Psoas muscle (tissue), 8 donors: ENCODE measurements at places on chromosomes 2 and 18. TPM values are rescaled to one million over a fixed set of nuclear protein-coding genes. Genes with fewer than 3 reads are reported as not detected.

Gene HTR2B
- 0.08 TPM for polyA plus RNA-seq

Gene SFT2D3
- 2.5 TPM for polyA plus RNA-seq

DNA sequence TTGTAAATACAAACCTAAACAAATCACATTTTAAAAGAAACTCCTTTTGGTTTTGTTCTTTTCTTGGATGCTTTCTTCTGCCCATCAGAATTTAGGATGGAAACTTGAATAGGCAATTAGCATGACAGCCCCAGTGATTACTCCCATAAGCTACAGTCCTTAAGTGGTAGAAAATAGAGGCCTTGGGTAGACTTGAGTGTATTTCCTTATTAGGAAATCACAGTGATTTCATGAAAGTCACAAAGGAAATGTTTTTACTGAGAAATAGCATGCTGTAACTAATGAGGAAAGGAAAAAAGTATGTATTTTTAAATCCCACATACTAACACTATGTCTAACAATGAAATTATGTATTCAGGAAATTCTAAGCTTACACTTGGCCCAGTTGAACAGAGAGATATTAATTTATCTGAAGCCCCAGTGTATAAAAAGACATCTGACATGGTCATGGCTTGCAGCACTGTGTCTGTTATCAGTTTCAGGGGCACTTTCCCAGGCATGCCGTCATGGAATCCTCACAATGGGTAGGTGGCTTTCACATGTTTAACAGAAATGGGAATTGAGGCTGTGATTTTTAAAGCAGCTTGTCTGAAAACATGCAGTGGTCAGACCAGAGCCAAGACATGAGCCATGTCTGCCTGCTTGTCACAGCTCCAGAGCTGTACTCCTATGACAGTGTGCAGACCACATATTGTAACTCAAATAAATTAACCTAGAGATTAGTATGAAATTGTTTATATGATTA, 79.7 kb upstream of the TRIB2 start:
- no peak for DNase-seq

DNA sequence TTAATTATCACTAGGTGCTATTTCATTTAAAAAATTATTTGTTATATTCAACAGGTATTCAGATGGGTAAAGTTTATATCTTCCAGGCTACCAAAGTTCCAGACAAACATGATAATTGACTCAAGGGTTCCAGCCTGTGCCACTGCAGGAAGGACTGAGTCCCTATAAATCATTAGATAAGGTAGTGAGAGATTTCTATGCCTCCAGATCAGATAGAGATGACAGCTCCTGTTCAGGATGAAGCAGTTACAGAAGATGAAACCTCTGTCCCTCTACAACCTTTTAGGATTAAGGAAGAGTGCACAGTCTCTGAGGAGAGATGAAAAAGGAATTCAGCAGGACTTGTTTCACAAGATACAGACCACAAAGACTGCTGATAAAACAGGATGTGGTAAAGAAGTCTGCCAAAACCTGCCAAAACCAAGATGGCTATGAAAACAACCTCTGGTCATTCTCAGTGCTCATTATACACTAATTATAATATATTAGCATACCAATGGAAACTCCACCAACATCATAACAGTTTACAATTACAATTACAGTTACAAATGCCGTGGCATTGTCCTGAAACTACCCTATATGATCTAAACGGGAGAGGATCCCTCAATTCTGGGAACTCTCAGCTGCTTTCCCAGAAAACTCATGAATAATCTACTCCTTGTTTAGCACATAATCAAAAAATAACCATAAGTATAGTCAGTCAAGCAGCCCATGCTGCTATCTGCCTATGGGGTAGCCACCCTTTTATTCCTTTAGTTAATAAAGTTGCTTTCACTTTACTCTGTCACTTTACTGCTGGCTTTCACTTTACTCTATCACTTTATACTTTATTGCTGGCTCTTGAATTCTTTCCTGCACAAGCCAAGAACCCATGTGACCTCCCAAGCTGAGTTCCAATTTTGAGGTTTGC, 288.5 kb downstream of the PDE11A start:
- no peak for DNase-seq

DNA sequence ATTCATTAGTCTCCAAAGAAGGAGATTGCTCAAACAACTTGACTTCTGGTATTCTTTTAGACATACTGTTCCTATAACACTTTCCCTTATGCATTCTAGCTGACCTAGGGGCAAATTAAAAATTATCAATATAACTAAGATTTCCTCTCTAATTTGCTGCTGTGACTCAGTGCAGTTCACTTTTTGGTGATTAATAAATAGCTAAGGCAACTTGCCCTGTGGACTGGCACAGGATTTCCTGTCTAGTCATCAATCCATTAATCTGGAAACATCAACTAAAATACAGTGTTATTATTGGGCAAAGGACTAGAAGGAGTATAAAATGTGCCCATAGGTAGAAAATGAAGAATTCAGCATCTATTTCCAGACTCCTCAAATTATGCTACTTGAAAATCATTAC, 83.5 kb upstream of the SERPINE2 start:
- no peak for DNase-seq

Gene CNTNAP5
- polyA plus RNA-seq = not detected

DNA sequence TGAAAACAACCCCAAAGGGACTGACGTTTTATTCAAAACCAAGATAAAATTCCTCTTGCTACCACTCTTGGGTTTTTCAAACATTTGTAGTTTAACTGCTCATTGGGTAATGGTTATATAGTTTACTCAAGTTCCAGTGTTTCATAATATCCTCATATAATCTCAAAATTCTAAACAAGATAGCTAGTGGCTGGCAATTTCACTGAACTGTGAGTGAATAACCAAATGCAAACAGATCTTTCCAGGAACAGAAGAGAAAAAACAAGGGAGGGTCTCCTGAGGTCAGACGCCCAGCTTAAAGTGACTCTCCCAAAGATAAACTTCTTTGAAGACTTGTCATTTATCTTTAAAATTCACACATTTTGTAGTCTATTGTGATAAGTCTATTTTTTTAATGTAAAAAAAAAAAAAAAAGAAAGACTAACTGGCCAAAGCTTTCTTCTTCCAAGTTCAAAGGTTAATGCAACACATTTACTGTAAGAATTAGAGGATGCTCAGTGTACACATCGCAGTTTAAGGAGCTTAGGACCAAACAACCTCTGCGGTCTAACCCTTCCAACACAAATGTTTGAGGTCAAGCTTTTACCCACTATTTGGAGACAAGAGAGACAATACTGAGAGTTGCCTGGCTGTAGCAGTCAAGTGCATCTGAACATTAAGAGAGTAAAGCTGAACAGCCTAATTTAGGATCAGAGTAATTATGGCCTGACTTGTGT, 26.6 kb downstream of the LPIN2 start:
- no peak for DNase-seq

GRCh38 chr18:57705011-57705410, 83.4 kb upstream of the NARS1 start:
- no peak for DNase-seq

- no peak for DNase-seq
Measured at GRCh38 chr2:174615871-174616436, 18.4 kb upstream of the WIPF1 start.

DNA sequence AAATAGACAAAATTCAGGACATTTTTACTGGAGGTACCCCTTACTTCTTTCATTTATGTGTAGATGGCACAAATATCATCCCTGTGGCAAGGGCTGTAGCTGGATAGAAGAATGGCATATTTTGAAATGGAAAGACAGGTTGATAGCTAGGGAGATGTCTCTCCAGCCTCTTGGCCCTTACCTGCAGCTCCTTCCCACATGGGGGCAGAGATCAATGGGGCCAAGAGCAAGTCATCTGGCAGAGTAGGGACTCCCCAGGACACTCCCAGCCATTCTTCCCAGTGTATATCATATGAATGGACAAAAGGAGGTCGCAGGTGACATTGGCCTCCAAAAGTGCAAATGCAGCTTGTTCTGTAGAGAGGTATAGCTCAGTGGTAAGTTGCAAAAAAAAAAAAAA, 192.2 kb upstream of the ATP5MC3 start:
- DNase-seq = no peak

- DNase-seq = no peak
Measured at GRCh38 chr18:74334242-74334893, 18.7 kb downstream of the C18orf63 start.

- DNase-seq = no peak
Measured at GRCh38 chr2:231542136-231542535, 11.9 kb upstream of the NMUR1 start.

Gene MYO5B
- 1.2 TPM for polyA plus RNA-seq

DNA sequence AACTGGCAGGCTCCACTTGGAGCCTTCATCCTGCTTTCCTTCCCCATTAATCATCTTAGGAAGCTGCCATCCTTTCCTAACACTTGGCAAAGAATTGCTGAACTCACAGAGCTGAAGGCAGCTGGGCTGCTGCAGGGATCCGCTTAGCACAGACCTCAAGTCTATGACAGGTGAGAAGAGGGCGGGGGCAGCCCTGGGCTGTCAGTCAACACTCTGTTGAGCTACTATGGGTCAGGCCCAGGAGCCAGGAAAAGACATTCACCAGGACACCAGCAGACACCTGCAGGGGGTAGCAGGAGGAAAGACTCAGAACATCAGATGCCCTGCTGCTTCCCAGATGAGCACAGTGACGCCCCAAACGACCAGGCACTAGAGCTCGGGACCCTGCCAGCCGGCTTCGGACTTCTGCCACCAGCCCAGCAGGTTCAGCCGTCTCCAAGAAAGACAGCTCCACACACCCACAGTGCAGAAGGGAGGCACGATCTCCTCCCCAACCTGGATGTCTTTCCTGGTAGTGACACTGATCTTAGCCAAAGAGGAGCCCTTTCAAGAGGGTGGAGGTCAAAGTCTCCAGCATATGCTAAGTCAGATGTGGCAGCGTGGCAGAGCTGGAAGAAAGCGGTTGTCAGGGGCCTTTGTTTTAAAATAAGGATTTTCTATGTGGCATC, 55.2 kb downstream of the SNORC start:
- no peak for DNase-seq

DNA sequence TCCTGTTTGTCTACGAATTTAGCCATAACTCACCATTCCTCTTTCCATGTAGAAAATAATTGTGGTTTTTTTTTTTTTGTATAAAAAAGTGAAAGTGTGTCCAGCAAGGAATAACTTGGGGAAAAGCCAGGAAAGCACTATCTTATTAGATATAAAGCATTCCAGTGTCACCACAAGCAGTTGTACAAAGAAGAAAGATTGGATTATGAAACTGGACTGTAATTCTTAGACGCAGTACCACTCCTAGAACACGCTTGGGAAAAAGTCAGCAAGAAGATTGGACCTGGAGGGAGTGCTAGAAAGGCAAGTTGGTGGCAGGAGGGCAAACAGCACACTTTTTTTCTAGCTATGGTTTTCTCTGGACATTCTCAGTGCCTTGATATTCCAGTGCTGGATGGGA, 186.7 kb downstream of the PARD3B start:
- no peak for DNase-seq

Gene MYCN
- polyA plus RNA-seq = 0.29 TPM

DNA sequence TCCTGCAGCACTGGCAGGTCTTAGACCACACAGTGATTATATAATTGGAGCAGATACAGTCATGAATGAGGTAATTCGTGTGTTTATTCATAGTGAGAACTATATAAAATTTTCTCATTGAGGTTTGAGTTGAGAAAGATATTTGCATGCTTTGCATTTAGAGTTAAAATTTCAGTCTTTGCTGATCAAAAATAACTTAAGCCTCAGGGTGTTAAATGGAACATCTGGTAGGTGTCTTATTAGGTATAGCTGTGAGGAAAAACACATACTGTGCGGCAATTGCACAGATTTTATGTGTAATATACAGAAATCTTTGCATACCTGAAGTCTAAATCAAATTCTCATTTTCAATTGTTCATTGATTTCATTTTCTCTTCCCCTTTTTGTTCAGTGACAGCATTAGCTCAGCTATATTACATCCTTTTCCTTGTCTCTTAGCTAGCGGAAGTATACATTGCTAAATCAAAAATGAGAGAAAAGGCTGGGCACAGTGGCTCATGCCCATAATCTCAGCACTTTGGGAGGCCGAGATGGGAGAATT, 21.2 kb downstream of the GORASP2 start:
- no peak for DNase-seq

GRCh38 chr18:5173646-5174045, 23.4 kb downstream of the AKAIN1 start:
- no peak for DNase-seq

GRCh38 chr2:52077159-52077558, 1045.2 kb upstream of the NRXN1 start:
- DNase-seq = no peak

Gene RFTN2
- polyA plus RNA-seq = 0.61 TPM

DNA sequence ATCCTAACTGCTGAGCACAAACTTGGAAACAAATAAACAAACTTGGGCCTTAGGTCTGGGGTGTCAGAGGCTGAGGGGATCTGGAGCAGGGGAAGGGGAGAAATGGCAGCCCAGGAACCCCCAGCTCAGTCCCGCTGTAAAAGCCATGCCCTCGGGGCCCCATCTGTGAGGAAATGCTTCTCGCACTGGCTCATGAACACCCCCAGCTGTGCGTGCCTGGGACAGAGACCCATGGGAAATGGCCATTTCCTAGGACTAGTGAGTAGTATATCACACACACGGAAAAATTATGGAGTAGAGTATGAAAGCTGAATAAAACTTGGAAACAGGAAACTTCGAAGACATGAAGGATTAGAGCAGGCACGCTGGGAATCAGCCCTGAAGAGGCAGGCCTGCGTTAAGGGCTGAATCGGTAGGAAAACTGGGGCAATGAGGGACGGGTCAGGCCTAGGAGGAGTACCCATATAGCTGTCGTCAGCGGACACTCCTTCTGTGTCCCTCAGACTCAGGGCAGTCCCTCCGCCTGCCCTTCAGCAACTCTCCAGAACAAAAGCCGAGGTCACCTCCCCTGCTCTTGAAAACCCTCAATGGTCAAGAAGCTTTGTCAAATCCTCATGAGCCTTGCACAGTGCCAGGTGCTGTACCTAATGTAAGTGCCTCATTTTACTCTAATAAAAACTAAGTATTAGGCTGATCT, 120.8 kb upstream of the ODC1 start:
- DNase-seq = no peak

GRCh38 chr2:113762377-113763118, 6.1 kb upstream of the SLC35F5 start:
- DNase-seq = no peak

- DNase-seq = no peak
Measured at GRCh38 chr2:127032621-127033020, 74.3 kb downstream of the BIN1 start.

Gene MLPH
- polyA plus RNA-seq = 5.6 TPM

- no peak for DNase-seq
Measured at GRCh38 chr2:72263776-72264060, 116.1 kb upstream of the CYP26B1 start.

DNA sequence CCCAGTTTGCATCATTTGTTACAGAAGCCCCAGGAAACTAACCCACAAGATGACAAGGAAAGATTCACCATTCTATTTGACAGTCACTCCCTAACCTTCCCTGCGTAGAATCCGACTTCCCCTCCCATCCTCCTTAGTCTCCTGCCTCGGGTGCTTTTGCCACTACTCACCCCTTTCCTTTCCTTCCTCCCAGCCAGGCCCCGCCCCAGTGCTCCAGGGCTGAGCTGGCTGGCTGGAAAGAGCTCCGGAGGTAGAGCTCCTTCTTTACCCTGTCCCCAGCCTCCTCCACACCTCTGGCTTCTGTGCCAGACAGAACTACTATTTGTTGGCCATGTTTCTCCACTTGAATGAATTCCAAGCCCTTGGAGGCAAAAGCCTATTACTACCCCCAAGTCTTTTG, 317.6 kb upstream of the NCKAP5 start:
- no peak for DNase-seq

Gene CYP27C1
- polyA plus RNA-seq = 0.21 TPM

Gene SPP2
- not detected for polyA plus RNA-seq
